Natural killer cell (primary cell): ENCODE measurements at places on chromosomes 3 and 15.

DNA sequence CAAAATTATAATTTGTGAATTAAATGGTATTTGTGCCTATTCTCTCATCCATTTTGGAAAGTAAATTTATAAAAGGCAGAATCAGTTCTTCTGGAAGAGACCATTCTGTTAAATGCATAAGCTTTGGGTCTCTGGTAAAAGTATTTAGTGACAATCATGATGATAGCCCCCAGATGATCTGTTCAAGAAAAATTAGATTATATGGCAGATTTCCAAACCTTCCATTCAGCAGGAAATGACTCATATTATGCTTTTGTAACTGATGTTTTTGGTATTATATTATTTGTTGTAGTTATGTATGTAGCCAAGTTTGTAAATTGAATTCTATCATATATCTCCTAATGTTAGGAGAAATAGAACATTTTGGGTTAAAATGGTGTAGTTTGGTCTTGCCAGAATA, 340.8 kb upstream of the DPH6 start:
- no peak for DNase-seq

DNA sequence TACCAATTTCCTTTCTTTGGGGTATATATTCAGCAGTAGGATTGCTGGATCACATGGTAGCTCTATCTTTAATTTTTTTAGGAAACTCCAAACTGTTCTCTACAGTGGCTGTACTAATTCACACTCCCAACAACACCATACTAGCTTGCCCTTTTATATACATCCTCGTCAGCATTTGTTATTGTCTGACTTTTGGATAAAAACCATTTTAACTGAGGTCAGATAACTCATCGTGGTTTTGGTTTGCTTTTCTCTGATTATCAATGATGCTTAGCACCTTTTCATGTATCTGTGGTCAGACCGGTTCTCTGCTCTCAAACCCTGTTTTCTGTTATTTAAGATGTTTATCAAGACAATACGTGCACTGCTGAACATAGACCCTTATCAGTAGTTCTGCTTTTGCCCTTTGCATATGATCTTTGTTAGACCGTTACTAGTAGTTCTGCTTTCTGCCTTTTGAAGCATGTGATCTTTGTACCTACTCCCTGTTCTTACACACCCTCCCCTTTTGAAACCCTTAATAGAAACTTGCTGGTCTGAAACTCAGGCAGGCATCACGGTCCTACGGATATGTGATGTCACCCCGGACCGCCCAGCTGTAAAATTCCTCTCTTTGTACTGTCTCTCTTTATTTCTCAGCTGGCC, 474.3 kb downstream of the RSL24D1 start:
- no peak for DNase-seq

- DNase-seq: no peak
These were observed 509.0 kb upstream of the NECTIN3 start for GRCh38 chr3:110562621-110563020.

- DNase-seq: no peak
These were observed 329.4 kb downstream of the EPHA3 start for GRCh38 chr3:89436846-89437245.

DNA sequence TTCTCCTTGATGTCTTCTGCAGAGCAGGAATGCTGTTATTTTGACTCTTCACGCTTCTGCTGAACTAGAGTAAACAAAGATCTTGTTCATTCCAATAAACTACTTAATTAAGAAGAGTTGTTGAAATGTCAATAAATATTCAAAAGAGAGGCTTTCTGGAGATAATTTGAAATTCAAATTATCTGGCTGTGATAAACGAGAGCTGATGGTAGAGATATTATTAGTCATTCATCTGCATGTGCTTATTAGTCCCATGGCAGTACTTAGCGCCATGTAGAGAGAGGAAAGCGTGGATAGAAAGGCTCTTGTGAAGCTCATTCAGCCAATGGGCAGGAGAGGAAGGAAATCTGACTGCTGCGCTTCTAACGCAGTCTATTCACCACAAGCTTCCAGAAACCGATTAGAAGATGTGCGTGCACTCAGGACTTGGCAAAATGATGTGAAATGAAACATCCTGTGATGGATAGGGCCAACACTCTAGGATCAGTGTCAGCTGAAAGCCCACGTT, 251.1 kb downstream of the GABRB3 start:
- no peak for DNase-seq

GRCh38 chr3:64687086-64687780, 567 bp downstream of the ADAMTS9 start:
- no peak for DNase-seq

GRCh38 chr3:144457758-144458157, 486.1 kb downstream of the DIPK2A start:
- DNase-seq: no peak

DNA sequence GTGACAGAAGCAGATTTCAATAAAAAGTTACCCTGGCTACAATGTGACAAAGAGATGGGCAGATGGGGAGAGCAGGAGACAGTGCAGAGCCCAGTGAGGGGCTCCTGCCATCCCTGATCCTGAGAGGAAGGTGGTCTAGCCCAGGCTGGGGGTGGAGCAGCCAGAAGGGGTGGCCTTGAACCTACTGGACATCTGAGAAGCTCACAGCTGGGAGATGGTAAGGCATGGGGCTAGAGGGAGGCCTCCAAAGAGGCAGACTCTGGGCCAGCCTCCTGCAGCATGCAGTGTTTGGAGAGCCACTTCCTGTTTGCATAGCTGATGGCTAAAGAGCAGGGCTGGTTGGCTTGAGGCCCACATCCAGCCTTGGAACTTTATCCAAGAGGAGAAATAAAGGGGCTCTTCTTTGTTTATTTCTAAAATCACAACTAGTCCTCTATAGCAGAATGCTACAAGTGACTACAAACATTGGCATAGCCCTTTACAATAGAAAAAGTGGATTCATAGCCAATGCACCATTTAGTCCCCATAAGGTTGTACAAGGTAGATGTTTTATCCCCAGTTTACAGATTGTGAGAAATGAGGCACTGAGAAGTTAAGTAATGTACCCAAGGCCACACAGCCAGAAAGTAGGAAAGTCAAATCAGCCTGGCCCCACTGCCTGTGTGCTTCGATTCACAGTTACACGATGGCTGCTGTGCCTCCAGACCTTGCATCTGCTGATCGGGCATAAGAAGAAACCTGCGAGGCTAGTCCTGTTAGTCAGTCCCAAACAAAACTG, 4.6 kb downstream of the EFCC1 start:
- DNase-seq: no peak

DNA sequence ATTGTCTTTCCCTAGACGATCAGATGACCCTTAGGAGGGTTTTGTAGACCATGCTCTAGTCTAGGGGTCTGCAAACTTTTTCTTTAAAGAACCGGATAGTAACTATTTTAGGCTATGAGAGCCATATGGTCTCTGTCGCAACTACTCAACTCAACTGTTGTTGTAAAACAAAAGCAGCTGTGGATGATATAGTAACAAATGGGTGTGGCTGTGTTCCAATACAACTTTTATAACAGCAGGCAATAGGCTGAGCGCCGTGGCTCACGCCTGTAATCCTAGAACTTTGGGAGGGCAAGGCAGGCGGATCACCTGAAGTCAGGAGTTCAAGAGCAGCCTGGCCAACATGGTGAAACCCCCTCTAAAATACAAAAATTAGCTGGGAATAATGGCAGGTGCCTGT, 6.1 kb upstream of the CMTM6 start:
- no peak for DNase-seq

DNA sequence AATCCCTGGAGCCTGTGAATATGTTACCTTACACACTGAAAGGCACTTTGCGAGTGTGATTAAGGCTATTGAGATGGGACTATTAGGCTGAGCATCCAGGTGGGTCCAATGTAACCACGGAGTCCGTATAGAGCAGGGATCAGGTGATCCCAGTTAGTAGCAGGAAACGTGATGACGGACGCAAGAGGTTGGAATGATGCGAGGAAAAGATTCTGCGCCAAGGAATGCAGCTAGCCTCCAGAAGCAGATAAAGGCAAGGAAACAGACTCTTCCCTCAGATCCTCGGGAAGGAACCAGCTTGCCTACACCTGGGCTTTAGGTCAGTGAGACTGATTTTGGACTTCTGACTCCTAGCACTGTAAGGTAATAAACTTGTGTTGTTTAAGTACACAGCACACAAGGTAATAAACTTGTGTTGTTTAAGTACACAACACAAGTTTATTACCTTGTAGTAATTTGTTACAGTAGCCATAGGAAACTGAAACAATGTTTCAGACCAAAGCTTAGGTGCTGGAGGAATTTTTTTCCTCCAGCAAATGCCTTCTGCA, 125.0 kb downstream of the CHST2 start:
- no peak for DNase-seq

DNA sequence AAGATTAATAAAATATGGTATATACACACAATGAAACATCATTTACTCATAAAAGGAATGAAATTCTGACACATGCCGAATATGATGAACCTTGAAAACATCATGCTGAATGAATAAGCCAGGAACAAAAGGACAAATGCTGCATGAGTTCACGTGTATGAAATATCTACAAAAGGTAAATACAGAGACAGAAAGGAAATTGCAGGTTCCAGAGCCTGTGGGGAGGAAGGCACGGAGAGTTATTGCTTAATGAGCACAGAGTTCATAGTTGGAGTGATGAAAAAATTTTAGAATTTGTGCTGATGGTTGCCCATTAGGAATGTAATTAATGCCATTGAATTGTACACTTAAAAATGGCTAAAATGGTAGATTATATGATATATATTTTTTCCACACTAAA, 49.5 kb downstream of the OCA2 start:
- DNase-seq: no peak

GRCh38 chr3:5264896-5265770, 77.6 kb downstream of the EDEM1 start:
- no peak for DNase-seq

DNA sequence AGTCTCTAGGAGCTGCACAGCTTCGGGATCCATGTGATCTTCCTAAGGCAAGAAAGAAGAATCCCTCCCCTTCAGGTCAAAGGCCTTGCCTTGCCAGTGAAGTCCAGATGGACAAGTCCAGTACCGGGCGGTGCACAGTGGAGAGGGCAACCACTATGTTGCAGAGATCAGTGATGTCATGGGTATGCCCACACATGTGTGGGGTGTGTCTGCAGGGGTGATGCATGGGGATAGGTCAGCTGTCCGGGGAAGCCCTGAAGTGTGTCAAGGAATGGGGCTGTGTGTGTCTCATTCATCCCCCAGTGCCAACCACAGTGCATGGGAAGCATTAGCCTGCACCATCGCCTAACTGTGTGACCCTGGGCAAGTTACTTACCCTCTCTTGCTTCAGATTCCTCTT, 66.5 kb downstream of the TLE3 start:
- no peak for DNase-seq
